ENCODE measurements at places on chromosomes 2 and 18.

DNA sequence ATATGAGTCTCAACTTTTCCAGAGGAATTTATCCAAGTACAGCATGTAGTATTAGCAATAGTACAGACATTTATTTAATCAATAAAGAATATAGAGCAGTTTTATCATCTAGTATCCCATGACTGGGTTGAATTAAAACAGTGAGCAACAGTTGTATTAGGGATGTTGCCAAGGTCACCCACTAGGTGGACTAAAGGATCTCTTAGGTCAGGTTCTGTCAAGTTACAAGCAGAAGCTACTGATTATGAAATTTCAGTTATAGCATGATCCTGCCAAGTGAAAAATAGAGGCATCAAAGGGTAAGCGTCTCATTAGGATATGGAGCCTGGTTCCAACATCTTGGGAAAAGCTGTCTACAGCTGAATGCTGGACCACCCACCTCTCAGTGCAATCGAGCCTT lies 52.1 kb upstream of the LAPTM4A start:
- DNase-seq, result no peak

- DNase-seq, result no peak
Observed at GRCh38 chr2:77938462-77938861, 416.3 kb upstream of the LRRTM4 start.

GRCh38 chr18:24514439-24514838 lies 54.0 kb downstream of the HRH4 start:
- DNase-seq, result no peak

DNA sequence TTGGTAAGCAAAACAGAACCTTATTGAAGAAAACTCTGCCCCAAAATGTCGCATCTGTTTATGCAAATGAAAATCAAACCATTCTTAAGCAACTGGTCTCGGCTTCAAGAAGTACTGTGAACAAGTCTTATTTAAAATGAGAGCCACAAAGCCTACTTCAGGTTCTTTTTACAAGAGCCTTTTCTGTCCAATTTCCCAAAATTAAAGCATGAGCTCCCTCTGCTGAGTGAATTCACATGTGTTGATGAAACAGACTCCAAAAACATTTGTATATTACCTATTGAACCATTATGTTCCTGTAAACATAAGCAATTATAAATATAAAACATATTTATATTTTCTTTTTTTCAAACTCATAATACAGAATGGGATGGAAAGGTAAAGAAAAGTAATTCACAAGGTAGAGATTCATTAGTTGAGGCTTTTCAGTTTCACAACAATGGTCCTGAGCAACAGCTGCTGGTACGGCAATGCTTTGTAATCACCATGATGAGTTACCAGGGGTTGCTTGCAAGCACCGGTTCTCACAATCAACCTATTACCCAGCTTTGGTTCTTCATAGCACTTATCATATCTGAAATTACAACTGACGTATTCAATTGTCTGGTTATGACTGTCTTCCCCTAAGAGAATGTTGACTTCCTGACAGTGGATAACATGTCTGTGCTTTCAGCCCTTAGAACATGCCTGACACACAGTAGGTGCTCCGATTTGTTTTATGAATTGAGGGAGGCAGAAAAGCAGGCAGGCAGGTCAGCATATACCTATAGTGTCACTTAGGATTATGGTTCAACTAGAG lies 108.4 kb upstream of the BZW1 start:
- peak; percentile 7 for DNase-seq

DNA sequence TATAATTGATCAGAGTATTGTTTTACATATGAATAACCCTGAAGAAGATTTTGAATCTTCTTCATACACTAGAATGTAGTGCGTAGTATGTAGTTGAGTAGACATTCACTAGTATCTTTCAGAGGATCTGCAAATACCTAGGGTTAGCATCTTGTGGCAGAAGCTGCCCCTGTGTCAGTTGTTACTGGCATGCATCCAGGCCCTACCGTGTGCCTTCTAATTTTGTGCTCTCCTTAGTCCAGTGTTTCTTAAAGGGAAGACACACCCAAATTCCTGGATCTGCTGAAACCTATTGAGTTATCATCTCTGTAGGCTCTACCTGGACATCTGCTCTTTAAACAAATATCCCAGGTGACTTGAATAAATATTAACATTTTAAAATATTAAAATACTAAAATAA lies 99.7 kb upstream of the SERTAD2 start:
- DNase-seq, result no peak

GRCh38 chr18:3664563-3665178 lies 214.7 kb downstream of the TGIF1 start:
- DNase-seq, result peak; percentile 9

DNA sequence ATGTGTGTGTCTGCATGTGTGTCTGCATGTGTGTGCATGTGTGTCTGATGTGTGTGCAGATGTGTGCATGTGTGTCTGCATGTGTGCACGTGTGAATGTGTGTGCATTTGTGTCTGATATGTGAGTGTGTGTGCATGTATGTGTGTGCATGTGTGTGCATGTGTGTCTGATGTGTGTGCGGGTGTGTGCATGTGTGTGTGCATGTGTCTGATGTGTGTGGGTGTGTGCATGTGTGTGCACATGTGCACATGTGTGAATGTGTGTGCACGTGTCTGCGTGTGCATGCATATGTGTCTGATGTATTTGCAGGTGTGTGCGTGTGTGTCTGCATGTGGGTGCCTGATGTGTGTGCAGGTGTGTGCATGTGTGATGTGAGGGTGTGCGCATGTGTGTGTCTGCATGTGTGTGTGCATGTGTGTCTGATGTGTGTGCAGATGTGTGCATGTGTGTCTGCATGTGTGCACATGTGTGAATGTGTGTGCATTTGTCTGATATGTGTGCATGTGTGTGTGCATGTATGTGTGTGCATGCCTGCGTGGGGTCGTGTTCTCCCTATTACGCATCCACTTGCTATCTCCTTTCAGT lies 470.1 kb upstream of the HS6ST1 start:
- DNase-seq, result no peak

DNA sequence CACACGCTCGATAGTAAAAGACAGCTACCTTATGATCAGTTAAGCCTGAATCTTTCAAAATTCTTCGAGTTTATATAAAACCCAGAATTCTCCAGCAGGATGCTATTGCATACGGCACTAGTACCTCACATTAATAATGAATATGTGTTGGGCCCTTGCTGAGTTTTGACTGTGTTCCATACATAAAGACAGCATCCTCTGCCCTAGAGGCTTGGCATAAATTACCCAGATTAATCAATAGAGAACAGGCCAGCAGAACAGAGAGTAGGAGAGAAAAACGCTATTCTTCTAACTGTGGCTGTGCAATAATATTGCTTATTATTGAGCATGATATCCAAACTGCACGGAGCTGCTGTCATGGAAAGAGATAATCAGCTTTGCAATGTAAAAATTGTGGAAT lies 194.3 kb downstream of the SOX11 start:
- DNase-seq, result no peak
